Esophagus squamous epithelium (tissue), 5 donors: ENCODE measurements at places on chromosomes 3 and 15. TPM values are rescaled to one million over a fixed set of nuclear protein-coding genes. Genes with fewer than 3 reads are reported as not detected.
A peak's percentile ranks its signal among the peaks of the same experiment; 100 is the strongest.

DNA sequence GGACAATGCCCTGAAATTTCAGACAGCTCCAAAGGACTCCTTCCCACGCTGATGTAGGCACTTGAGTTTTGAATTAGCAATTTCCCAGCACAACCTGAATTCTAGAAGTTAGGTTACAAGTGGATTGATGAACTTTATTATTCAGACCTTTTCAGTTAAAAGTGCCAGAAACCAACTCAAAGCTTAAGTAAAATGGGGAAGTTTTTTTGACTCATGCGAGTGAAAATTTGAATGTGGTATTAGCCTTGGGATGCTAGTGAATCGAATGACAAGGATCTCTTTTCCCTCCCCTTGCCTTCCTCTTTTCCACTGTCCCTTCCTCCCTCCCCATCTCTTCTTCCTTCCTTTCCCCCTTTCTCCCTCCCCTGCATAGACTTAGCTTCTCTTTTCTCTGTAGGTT lies 295.1 kb upstream of the PROK2 start:
- H3K4me1 ChIP-seq = peaks cover 3% of the 10 kb centered on the region
- no peaks in the 10 kb centered on the region for H3K36me3 ChIP-seq
- no peak for DNase-seq
- no peak overlapping the region for H3K4me3 ChIP-seq

Gene SUSD5
- total RNA-seq = not detected

DNA sequence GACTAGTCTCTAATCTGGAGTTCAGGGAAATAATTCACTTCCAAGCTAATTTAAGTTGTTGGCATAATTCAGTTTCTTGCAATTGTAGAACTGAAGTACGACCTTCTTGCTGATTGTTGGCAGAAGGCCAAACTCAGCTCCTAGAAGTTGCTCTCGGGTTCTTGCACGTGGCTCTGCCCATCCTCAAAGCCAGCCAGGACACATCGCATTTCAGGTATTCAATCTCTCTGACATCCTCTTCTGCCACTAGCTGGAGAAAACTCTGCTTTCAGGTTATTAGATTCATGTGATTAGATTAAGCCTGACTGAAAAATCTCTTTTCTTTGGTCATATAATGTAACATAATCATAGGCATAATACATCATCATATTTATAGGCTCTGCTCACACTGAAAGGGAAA lies 362.0 kb downstream of the ZPLD1 start:
- H3K4me1 ChIP-seq = no peaks in the 10 kb centered on the region
- H3K4me3 ChIP-seq = no peak overlapping the region
- no peak overlapping the region for H3K27ac ChIP-seq
- no peak for DNase-seq
- H3K27me3 ChIP-seq = no peaks in the 10 kb centered on the region
- H3K36me3 ChIP-seq = no peaks in the 10 kb centered on the region

DNA sequence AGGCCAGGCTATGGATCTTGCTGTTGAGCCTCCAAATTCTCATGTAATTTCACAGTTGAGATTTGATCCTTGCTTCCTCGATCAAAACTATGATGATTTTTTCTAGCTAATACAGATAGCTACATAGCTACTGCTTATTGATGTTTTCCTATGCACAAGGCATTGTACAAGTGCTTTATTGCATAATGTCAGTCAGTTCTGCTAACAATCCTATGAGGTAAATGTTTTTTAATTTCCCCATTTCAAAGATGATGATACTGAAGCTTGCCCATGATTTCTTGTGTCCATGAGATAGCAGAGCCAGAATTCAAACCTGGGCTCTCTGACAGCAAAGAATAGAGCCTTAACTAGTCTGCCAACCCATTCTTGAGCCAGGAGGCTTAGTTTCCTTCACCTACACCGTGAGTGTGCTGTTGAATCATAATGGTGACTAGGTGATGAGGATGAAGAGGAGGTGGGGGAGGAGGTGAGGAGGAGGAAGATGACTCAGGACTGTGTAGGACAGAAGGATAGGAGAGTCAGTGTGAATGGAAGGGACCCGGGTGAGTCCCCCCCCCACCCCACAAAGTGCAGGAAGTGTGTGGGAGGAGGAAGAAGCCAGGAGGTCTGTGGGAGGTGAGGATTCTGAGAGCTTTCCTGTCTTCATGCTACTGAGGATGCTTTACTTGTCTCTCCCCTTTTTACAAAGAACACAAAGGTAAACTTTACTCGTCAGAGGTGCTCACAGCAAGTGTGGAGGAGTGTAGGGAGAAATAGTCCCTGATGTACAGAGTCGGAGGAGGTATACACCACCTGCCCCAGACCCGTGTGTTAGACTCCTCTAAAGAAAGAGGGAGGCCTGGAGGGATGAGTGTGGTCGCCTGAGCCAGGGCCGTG lies 3.6 kb downstream of the TAGLN3 start:
- H3K4me3 ChIP-seq = no peak overlapping the region
- H3K27ac ChIP-seq = no peak overlapping the region
- H3K4me1 ChIP-seq = peaks cover 6% of the 10 kb centered on the region
- no peaks in the 10 kb centered on the region for H3K27me3 ChIP-seq
- DNase-seq = no peak

- no peak overlapping the region for H3K27ac ChIP-seq
- no peak for DNase-seq
- no peaks in the 10 kb centered on the region for H3K27me3 ChIP-seq
- no peaks in the 10 kb centered on the region for H3K4me1 ChIP-seq
- no peaks in the 10 kb centered on the region for H3K36me3 ChIP-seq
Measured at GRCh38 chr3:13149330-13150108, 76.3 kb upstream of the IQSEC1 start.

DNA sequence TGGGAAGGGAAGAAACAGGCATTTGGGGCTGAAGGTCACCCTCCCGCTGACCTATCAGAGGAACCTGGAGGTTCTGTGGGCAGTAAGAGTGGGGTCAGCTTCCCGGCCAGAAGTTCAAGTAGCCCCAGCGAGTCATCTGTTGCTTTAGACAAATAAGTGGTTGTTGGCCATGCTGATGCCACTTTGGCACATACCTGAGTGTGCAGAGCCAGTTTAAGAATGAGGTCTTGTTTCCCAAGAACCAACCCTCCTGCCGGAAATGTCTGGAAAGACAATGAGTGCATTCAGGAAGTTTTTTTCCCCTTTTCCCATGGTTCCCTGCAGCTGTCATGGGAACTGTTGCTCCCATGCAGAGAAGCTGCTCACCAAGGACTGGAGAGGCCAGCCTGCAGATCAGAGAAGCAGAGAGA lies 166.7 kb downstream of the ZNF621 start:
- H3K27me3 ChIP-seq = no peaks in the 10 kb centered on the region
- no peak overlapping the region for H3K4me3 ChIP-seq
- no peaks in the 10 kb centered on the region for H3K36me3 ChIP-seq

Gene EHHADH
- 6.1 TPM for total RNA-seq

DNA sequence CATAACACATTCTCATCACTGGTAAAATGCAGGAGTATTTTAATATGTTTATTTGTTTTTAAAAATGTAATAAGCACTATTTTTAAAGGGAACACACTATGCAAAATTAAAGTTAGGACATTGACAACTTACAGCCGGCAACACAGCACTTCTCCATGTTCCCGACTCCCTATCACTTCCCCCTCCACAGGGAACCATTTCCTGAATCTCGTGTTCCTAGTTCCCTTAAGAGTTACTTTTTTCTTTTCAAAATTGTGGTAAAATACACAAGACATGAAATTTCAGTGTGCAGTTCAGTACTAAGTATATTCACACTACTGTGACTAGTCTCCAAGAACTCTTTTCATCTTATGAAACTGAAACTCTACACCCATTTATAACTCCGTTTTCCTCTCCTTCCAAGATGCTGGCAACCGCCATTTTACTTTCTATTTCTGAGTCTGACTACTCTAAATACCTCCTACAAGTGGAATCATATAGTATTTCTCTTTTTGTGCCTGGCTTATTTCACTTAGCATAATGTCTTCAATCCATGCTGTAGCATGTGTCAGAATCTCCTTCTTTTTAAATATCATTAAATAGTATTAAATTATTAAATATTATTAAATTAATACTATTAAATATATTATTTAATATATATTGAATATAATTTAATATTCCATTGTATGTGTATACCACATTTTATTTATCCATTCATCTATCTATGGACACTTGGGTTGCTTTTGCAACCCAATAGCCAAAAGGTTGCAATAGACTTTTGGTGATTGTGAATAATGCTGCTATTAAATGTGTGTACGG lies 25.9 kb upstream of the UBE2Q2 start:
- no peaks in the 10 kb centered on the region for H3K36me3 ChIP-seq
- H3K27me3 ChIP-seq = no peaks in the 10 kb centered on the region
- no peak overlapping the region for H3K27ac ChIP-seq
- no peak for DNase-seq

DNA sequence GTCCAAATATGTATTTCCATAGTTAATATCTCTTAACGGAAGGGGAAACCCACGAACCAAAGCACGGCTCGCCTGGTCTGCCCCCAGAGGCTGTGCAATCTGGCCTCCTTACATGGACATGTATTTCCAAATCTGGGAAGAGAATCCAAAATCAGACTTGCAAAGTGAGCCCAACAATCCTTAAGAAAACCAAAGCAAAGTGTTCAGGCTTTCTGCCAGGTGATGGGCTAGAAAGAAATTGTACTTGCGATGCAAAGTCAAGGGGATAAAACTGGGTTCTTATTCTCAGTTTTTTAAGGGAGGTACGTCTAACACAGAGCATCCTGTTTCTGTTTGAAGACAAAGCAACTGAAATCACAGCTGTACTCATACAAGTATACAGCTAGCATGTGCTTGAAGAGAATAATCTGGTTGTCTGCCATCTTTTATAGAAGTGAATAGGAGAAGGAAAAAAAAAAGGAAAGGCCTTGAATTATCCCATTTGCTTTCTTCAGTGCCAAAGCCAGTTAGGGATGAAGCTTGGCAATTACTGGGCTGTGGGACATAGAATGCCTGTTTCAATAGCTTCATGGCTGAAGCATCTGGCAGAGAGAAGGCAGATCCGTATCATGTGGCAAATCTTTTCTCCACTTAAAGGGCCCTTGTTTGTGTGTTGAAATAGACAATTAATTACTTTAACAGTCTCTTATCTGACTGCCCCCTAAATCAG lies 48.4 kb downstream of the LRIG1 start:
- H3K27ac ChIP-seq = peak overlapping the region; percentile 71
- peaks cover 31% of the 10 kb centered on the region for H3K4me1 ChIP-seq
- DNase-seq = no peak

DNA sequence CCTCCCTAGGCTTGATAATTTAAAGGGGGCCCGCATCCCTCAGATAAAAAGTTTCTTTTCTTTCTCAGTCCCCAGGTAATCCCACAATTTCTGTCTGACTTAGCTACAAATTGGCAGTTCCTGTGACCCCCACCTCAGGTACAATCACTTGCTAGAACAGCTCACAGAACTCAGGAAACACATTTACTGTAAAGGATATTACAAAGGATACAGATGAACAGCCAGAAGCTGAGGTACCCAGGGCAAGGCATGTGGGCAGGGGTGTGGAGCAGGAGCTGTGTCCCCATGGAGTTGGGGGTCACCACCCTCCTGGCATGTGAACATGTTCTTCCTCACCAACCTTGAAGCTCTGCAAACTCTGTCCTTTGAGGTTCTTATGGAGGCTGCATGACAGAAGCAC lies 73.8 kb downstream of the CMTM8 start:
- H3K27ac ChIP-seq = no peak overlapping the region
- H3K4me3 ChIP-seq = no peak overlapping the region

- peaks cover 55% of the 10 kb centered on the region for H3K36me3 ChIP-seq
- H3K27me3 ChIP-seq = no peaks in the 10 kb centered on the region
- peaks cover 76% of the 10 kb centered on the region for H3K4me1 ChIP-seq
- peak overlapping the region; percentile 31 for H3K27ac ChIP-seq
Measured at GRCh38 chr15:41949401-41950126, 22.8 kb downstream of the EHD4 start.

DNA sequence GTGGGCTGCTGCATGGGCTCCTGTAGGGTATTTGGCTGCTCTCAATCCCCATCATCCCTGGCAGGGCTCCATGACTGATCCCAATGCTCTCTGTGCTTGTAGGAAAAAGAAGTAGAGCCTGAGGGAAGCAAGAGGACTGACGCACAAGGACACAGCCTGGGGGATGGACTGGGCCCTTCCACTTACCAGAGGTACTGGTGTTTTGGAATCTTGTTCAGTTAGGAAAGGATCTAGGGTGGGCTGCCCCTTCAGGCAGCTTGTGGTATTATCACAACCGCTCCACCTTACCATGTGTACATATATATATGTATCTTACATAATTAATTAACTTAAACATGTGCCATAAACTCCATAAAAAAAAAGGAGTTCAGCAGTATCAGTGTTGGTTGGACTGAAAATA lies 1.3 kb downstream of the SLC28A2 start:
- H3K4me1 ChIP-seq = no peaks in the 10 kb centered on the region
- H3K4me3 ChIP-seq = no peak overlapping the region
- no peaks in the 10 kb centered on the region for H3K36me3 ChIP-seq
- no peaks in the 10 kb centered on the region for H3K27me3 ChIP-seq

DNA sequence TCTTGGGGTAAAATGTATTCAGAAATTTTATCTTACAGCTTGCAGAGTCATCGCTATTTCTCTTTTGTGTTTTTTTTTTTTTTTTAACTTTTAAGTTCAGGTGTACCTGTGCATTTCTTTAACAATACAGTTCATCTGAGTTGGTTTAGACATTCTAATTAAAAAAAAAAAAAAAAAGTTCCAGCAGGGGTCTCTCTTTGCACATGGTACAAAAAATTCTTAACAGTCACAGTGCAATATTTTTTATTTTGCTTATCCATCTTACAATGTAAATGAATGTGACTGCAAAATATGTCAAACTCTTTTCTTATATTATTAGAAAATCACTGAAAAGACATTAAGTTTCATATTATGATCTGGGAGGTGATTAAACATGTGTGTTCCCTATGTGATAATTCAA lies 47.5 kb upstream of the SLC9A9 start:
- no peak overlapping the region for H3K27ac ChIP-seq
- DNase-seq = no peak
- H3K4me3 ChIP-seq = no peak overlapping the region
- peaks cover 16% of the 10 kb centered on the region for H3K4me1 ChIP-seq

DNA sequence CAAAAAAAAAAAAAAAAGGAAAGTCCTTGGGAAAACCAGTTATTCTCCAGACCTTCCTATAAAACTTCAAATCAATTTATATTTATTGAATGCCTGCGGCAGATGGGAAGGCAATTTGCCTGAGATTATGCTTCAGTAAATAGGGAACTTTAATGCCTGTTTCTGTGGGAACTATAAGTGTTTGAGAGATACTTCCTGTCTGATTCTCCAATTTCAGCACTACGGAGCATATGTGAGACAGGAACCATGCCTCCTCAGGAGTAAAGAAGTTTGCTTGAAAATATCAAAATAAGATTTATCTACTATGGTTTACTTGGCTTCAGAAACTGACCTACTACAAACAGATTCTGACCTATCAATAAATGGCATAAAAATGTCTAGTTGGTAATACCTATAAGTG lies 135.5 kb downstream of the CBLB start:
- H3K27me3 ChIP-seq = no peaks in the 10 kb centered on the region

- no peaks in the 10 kb centered on the region for H3K4me1 ChIP-seq
- H3K27me3 ChIP-seq = no peaks in the 10 kb centered on the region
- no peak for DNase-seq
- no peaks in the 10 kb centered on the region for H3K36me3 ChIP-seq
- no peak overlapping the region for H3K27ac ChIP-seq
Measured at GRCh38 chr3:59469948-59470723, 420.3 kb upstream of the CFAP20DC start.

- DNase-seq = no peak
- peak overlapping the region; percentile 29 for H3K4me3 ChIP-seq
- no peaks in the 10 kb centered on the region for H3K27me3 ChIP-seq
- no peak overlapping the region for H3K27ac ChIP-seq
- H3K36me3 ChIP-seq = no peaks in the 10 kb centered on the region
Measured at GRCh38 chr3:115100806-115101205, 46.3 kb downstream of the ZBTB20 start.

GRCh38 chr3:139839659-139840058 lies 95.3 kb upstream of the CLSTN2 start:
- H3K36me3 ChIP-seq = no peaks in the 10 kb centered on the region
- DNase-seq = no peak
- no peaks in the 10 kb centered on the region for H3K4me1 ChIP-seq
- no peak overlapping the region for H3K4me3 ChIP-seq
